ENCODE measurements at places on chromosomes 5 and 9.
A peak's percentile ranks its signal among the peaks of the same experiment; 100 is the strongest.

- DNase-seq, result no peak
Observed at GRCh38 chr5:121027636-121028035, 563.5 kb downstream of the PRR16 start.

DNA sequence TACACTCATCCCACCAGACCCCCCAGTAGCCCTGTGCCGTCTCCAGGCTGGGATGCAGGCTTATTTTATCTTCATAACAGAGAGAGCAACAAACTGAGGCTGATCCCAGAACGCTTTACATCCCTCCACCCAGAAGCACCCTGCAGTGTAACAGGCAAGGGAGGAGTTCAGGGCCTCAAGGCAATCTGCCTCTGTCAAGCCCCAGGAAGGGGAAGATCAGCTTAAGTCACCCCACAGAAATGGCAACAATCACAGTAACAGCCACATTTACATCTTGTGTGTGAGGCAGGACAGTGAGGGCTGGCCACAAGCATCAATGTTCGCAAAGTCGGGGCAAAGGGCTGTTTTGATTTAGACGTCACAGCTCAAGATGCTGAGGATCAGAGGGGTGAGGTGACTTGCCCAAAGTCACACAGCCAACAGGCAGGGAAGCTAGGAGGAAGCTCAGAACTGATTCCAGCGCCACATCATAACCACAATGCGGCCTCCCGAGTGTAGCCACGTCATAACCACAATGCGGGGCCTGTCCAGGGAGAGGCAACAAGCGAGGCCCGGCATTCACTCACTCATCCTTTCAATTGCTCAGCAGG is 14.4 kb downstream of the STK10 start:
- no peak for DNase-seq

DNA sequence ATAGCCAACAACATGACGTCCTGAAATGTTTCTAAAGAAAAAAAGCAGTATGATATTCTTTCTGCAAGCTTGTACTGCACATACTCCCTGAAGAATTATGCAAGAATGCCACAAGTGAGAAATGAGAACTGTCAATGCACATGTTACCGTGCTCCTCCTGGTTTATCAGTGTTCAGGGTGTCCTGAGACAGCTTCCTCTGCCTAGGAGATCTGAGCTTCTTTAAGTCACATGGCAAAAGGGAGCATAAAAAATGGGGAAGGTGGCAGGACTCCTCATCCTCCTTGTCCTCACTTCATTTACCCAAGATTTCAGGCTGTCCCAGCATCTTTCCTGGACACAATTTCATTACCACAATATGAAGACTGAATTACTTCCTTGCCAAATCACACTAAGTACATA is 238.2 kb downstream of the GLIS3 start:
- DNase-seq, result no peak

DNA sequence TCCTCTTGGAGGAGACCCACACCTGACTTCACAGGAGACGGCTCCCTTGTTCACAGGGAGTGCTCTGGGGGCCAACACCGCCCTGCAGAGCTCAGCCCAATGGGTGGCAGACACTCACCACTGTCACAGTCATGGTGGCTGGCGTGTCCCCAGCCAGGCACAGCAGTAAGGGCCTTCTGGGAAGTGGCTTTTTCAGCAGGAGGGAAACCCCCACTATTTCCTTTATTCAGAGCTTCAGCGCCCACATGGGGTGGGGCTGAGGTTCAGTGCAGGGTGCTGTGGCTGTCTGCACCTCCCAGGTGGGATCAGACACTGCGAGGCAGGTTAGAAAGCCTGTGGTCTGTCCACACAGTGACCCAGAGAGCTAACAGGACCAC is 3.6 kb upstream of the SNAPC4 start:
- DNase-seq, result no peak

GRCh38 chr5:8940934-8941333 is 604.9 kb downstream of the SEMA5A start:
- DNase-seq, result no peak

- DNase-seq, result no peak
Observed at GRCh38 chr9:112043423-112043822, 131.7 kb downstream of the SUSD1 start.

- DNase-seq, result no peak
Observed at GRCh38 chr9:133562611-133563290, 28.2 kb downstream of the ADAMTSL2 start.

- no peak for DNase-seq
Observed at GRCh38 chr5:169229342-169229892, 71.5 kb downstream of the SLIT3 start.

GRCh38 chr5:93886917-93887361 is 145.5 kb upstream of the POU5F2 start:
- DNase-seq, result no peak

DNA sequence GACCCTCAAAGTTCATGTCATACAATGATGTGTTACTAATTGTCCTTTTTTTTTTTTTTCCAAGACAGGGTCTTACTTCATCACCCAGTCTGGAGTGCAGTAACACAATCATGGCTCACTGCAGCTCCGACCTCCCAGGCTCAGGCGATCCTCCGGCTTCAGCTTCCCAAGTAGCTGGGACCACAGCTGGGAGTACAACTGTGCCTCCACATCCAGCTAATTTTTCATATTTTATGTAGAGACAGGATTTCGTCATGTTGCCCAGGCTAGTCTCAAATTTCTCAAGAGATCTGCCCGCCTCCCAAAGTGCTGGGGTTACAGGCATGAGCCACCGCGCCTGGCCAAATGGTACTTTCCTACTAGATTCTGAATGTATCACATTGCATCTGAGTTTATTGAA is 49.4 kb upstream of the EBF1 start:
- no peak for DNase-seq

GRCh38 chr5:6819521-6819920 is 106.3 kb downstream of the TENT4A start:
- no peak for DNase-seq

- DNase-seq, result no peak
Observed at GRCh38 chr5:174900240-174900865, 176.0 kb downstream of the MSX2 start.

DNA sequence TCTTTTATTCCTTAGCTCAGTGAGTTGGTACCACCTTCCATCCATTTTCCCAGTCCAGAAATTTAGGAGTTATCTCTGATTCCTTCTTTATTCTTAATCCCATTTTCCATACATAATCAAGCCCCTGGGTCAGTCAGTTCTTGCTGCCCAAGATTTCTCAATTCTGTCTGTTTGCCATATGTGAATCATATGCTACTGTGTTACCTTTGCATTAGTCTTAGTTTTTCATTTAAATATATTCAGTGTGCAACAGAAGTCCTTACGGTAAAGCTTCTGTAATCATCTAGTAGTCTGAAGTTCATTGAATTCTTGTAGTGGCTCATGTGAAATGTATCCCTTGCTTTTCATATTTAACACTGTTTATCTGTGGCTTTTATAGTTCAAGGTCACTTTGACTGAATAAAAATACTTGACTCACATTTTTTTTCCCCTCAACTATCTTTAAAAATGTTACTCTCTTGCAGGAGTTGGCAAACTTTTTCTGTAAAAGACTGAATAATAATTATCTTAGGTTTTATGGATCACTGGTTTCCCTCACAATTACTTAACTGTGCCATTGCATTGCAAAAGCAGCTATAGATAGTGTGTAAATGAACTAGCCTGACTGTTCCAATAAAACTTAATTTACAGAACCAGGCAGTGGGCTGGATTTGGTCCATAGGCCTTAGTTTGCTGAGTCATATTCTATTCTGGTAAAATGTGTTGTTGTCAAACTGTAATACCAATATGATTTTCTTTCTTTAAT is 6.9 kb downstream of the KIAA1958 start:
- no peak for DNase-seq

DNA sequence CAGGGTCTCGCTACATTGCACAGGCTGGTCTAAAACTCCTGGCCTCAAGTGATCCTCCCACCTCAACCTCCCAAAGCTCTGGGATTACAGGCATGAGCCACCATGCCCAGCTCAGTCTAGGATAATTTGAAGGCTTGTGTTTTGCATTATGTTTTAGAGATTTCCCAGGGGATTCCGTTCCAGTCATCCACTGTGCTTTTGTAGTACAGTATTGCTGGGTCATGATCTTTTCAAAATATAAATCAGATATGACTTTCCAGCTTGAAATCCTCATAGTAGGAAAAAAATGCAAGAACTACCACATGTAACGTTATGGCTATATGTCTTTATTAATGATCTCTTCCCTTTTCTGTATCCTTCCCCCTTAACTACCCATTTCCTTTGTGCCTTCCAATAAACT is 338.1 kb downstream of the PRELID2 start:
- DNase-seq, result no peak

DNA sequence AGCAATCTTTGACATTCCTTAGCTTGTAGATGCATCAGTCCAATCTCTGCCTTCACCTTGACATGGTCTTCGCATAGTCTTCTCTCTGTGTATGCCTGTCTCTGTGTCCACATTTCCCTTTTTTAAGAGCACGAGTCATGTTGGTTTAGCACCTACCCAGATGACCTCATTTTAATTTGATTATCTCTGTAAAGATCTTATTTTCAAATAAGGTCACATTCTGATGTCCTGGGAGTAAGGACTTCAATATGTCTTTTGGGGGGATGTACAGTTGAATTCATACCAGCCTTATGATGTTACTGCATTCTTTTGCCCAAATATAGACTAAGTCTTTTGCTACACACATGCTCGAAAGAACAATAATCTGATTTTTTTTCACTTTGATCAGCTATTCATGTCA is 6.9 kb downstream of the KCTD16 start:
- DNase-seq, result no peak

DNA sequence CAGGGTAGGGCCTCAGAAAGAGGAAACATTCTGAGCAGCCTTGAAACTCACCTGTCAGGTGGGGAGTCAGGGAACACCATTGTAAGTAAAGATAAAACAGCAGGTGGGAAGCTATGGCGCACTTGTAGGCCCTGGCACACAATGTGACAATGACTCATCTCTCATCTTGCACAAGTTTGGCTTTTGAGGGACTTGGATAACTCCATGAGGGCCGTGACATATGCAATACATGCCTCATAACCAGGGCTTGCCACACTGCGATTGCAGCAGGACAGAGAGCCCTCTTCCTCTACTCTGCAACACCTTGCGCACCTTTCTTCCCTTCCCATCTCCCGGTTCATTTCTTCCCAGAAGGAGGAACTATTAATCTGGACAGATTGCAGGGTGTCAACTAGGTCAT is 144.9 kb downstream of the CEP120 start:
- DNase-seq, result no peak

DNA sequence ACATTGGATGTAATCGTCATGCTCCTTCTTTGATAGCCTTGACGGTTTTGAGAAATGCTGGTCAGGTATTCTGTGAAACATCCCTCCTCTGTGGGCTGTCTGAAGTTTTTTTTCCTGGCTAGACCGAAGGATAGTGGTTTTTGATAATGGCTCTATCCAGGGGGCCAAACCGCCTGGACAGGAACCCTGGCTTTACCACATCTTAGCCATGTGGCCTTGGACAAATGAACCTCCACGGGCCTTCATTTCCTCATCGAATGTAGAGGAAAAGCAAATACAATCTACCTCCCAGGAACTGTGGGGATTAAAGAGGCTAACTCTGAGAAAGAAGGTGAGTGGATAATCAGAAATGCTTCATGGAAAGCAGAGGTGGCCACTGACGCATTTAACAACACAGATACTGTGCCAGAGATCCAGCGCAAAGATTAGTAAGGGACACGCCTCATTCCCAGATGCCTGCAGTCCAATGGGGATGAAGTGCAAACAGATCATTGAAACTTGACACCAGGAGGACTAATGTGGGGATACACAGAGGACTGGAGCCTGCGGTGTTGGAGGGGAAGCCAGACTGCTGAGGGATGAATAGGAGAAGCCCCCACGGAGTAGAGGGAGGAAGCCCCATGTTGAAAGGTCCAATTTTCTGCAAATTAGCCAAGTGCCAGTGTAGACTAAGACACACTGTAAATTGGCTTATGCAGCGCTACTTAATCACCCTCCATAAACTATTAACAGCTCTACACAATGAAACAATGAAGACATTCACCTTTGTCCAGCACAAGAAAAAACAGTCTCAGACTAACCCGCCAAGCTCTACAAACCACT is 41.6 kb downstream of the MYO10 start:
- DNase-seq, result peak; percentile 27

DNA sequence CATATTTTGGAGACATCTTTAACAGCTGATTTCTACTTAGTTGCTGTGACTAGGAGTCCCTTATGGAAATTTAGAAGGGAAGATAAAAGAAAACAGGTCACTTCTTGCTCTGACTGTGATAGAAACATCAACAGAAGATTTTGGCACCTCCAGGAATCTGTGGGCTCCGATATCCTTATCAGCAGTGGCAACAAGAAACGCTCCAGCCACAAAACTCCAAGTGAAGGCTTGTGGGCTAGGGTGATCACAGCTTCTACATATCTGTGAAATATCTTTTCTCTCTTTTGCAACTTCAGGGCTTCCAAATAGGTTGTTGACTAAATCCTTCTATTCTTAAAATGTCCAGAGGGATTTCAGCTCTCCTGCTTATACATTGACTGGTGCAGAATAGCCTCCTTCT is 1625.5 kb upstream of the CDH6 start:
- no peak for DNase-seq

- no peak for DNase-seq
Observed at GRCh38 chr9:108673386-108673785, 182.4 kb downstream of the ACTL7B start.

GRCh38 chr5:90329911-90330310 is 79.6 kb downstream of the CETN3 start:
- DNase-seq, result no peak

DNA sequence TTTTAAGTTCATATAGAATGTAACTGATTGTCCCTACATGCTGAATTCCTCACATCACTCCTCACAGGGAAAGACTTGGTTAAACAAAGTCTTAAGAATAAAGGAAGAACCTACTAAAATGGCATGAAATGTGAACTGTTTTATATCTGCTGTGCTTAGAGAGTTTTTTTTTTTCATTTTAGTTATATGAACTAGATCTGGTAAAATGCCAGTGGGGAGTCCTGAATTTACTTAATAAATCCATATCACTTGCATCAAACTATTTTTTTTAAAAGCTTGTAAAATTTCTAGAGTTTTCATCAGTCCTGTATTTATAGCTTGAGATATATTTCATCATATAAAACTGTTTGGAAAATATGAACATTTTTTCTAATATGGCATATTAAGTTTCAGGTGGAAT is 1528.6 kb downstream of the EFNA5 start:
- no peak for DNase-seq

DNA sequence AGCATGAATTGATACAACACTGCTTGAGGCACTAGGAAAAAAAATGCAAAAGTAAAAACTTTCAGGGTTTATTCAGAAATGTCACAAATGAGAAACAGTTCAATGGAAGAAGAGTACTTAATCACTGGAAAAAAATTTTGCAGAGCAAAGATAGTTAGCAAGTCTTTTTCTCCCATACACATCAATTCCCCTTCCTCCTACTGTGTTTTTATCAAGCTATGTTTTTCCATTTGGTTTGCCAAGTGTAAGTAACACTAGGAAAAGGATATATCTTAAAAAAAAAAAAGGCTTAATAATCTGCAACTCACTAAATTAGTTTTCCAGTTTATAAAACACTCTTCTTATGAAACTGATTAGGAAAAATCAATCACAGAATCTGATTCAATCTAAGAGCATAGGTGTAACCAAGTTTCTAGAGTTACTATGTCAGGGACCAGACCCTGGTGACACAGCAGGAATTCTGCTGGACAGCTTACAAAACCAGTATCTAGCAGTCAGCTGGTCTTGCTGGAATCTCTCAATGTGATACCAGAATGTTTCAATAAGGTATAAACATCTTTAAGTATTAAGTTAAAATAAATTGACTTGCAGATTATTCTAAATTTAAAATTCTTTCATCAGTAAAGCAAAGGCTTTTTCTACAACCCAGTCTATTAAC is 34.7 kb downstream of the RNF145 start:
- DNase-seq, result no peak

GRCh38 chr5:148699028-148699427 is 44.7 kb upstream of the HTR4 start:
- no peak for DNase-seq

Data from NCI-H187 treated with DMSO at 0.1 percent for 48 hours (cell line).